ENCODE measurements at places on chromosomes 6 and 20.

- no peak for DNase-seq
Measured at GRCh38 chr6:136956590-136957544, 34.8 kb downstream of the SLC35D3 start.

DNA sequence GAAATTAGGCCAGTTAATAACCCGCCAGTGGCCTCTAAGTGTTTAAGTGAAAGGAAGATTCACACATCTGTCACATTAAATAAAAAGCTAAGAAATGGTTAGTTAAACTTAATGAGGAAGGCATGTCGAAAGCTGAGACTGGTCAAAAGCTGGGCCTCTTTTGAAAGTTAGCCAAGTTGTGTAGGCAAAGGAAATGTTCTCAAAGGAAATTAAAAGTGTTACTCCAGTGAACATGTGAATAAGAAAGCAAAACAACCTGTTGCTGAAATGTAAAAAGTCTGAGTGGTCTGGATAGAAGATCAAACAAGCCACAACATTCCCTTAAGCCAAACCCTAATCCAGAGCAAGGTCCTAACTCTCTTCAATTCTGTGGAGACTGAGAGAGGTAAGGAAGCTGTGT, 10.9 kb upstream of the MTRF1L start:
- DNase-seq = no peak

DNA sequence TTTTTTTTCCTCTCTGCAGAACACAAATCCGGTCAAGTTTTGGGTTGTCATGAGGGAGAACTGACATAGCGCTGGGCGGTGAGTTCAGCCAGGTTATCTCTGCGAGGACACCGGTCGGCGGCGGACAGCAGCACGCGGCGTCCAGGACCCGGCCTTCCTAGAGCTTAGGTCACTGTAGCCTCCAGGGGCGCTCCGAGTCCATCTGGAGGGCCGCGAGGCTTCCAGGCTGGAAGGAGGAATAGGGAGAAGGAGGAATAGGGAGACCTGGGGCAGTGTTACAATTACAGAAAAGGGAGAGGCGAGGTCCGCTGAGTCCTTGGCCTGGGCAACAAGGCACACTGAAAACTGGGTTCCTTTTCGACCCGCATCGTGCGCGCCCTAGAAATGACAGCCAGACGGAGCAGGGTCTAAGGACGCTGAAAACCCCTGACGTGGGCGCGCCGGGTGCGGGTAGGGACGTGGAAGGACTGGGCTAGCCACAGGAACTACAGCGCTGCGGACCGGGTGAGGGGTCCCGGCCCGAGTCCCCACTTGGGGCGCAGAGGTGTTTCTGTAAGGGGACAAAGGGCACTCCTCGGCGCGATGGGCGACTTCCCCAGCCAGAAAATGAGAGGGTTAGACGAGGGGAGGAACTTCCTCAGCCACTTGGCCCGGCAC, 536 bp upstream of the FNDC1 start:
- no peak for DNase-seq

DNA sequence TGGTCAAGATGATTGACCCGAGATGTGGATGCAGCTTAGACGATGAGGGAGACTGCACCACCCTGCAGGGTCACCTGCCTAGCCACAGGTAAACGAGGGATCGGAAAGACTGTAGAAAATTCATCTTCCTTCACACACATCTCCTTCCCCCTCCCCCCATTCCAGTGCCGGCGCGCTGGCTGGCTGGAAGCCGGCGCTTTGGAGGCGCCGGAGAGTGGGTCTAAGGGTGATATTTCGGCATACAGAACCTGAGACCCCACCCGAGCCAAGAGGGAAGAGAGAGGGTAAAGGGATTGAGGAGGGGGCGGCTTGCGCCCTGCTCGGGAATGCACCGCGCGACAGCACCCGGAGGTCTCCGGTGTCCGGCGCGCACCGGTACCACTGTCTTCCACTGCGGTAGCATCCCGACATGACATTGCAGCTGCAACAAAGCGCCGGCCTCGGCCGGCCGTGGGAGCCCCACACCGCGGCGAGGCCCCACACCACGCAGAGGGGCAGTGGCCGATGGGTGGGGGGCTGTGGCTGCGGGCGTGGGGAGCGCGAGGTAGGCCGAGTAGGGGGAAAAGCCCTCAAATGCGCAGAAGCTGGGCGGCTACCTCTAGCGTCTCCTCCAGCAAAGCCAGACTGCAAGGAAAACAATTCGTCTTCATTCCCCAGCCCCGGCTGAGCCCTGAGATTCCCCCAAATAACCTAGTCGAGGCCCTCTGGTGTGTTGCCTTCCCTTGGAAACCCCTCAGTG, 984 bp downstream of the TNFRSF21 start:
- no peak for DNase-seq

DNA sequence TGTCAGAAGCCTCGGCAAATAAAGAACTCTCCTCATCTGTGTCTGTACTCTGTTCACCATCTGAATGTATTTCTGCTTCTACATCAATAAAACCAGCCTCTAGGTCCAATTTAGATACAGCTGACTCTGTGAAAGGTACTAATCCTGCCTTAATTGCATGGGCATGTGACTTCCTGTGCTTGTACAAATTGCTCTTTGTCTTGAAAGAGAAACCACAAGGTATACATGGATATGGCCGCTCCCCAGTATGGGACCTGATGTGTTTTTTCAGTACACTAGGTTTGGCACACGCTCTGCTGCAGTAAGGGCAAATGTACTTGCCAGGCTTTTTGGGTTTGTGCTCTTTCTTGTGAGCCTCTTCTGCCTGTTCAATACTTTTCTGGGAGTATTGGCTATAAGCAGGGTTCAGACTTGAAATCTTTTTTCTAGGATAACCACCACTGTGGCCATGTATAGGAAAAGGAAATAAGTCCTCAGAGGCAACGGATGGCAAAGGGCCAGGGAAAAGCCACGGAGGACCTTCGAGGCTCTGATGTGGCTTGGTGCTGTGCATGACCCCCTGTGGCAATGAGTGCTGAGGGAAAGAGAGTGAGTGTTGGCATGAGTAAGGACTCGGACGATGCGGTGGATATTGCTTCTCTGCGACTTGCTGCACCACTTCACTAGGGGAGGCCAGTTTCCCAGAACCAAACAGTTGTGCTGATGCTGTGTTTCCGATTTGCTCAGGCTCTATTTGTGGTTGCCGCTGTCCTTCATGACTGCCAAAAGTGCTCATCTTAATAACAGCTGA, 170.9 kb downstream of the HIVEP2 start:
- DNase-seq = no peak

DNA sequence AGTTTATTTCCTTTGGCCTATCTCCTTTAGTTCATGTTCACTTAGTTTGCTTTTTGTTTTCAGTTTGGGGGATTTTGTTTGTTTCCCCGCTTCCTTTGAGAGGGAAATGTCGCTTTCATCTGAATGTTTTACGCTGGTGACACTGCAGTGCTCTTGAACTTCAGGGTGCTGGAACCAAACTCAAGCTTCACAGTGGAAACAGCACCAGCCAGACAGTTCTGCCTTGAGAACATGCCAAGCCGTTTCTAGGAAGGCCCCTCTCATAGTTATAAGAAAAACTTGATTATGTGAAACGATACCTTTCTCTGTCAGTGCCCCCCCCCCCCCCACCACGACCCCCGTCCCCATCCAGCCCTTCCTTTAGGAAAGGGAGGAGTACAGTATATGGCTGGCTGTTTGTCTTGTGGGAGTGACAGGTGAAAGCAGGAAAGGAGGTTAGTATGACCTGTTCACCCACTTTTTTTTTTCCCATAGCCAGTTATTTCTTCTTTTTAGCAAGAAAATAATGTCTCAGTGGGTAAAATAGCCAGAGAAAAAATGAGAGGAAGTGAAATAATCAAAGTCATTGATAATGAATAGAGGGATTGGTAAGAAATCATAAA, 130.1 kb downstream of the LRRC1 start:
- no peak for DNase-seq

- no peak for DNase-seq
Measured at GRCh38 chr6:144400321-144400720, 115.2 kb downstream of the UTRN start.

DNA sequence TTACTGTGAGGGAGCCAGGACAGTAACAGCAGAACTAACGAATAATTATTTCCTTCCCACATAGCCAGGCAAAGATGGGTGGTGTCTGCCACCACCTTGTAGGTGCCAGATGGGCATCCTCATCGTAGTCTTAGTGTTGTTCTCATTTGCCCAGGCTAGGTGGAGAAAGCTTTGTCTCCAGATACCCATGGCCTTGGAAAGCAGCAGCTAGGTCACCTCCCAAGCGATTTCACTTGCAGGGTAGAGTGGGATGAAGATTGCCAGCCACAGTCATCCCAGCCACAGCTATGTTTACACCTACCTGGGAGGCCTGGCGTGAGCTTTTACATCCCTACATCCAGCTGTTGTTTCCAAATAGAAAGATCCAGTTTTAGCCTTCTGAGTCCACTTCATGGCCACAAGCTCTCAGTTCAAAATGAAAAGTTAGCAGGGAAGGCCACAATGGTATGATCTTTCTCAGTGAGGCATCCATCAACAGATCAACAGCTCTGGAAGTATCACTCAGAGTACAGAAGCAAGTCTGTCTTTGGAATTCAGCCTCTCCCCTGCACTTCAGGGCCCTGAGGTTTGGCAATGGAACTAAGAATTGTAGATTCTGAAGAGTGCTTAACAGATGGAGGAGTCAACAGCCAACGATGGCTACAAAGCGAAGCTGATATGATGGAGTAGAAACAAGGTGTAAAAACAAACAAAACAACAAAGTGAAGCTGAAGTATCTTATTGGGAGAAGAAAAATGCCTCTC, 11.0 kb upstream of the SNRPC start:
- DNase-seq = no peak
